ENCODE measurements at places on chromosomes 11 and 22. TPM values are rescaled to one million over a fixed set of nuclear protein-coding genes. Genes with fewer than 3 reads are reported as not detected.

GRCh38 chr11:13859892-13860291 lies 102.6 kb upstream of the SPON1 start:
- no peaks in the 10 kb centered on the region for H3K4me1 ChIP-seq
- H3K27me3 ChIP-seq: no peaks in the 10 kb centered on the region
- H3K27ac ChIP-seq: no peak overlapping the region

DNA sequence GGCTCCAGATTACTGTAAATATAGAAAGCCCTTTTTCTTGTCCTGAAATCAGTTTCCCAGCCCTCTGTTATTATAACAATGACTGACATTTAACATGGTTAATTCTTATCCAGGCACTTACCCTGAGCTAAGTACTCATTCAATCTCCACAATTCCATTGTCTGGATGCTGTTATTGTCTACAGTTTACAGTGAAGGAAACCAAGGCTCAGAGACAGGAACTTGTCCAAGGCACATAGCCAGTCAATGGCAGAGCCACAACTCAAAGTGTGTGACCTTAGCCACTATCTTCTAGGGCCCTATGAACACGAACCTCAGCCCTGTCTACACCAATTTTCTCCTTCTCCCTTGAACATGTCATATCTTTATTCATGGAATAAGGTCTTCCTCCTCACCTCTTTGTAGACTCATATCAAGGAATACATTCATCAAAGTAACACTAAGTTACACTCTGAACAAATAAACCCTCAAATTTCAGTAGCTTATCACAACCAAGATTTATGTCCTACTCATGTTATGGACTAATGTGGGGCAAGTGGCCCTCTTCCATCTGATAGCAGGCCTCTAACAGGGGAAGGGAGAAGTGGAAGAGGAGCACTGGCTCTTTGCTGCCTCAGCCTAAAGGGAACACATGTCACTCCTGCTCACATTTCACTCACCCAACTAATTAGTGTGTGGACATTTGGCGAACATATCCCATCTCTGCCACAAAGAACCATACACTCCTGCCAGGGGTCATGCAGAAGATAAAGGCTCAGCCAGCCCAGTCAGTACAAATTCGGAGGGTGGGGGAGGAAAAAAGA lies 39.3 kb upstream of the APLNR start:
- DNase-seq: no peak
- no peak overlapping the region for H3K27ac ChIP-seq
- H3K4me1 ChIP-seq: no peaks in the 10 kb centered on the region

GRCh38 chr11:14499178-14499559 lies 442 bp downstream of the COPB1 start:
- DNase-seq: peak; percentile 54
- H3K36me3 ChIP-seq: no peaks in the 10 kb centered on the region
- no peaks in the 10 kb centered on the region for H3K27me3 ChIP-seq
- peak overlapping the region; percentile 81 for H3K27ac ChIP-seq
- peak overlapping the region; percentile 89 for H3K4me3 ChIP-seq

- H3K4me3 ChIP-seq: no peak overlapping the region
- H3K4me1 ChIP-seq: peaks cover 19% of the 10 kb centered on the region
- DNase-seq: no peak
- no peak overlapping the region for H3K27ac ChIP-seq
- H3K36me3 ChIP-seq: no peaks in the 10 kb centered on the region
Observed at GRCh38 chr22:43217285-43218030, 30.5 kb upstream of the TTLL12 start.

DNA sequence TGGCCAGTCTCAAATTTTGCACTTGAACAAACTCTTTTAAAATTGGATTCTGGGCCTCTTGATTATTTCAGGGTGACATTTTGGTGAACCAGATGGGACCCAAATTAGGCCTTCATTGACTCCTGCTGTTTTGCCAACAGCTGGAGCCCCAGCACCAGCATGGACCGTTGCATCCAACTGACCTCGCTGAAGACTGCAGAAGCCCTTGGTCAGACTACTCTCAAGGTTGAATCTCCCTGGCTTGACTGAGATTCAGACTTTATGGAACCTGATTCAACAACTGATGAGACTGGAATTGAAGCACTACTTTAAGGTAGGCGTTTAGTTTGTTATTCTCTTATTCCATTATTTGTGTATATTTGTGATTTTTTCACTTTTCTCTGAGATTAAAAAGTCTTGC lies 41.7 kb downstream of the NARS2 start:
- H3K27me3 ChIP-seq: no peaks in the 10 kb centered on the region
- no peaks in the 10 kb centered on the region for H3K4me1 ChIP-seq
- H3K36me3 ChIP-seq: no peaks in the 10 kb centered on the region
- H3K4me3 ChIP-seq: no peak overlapping the region
- no peak overlapping the region for H3K27ac ChIP-seq

DNA sequence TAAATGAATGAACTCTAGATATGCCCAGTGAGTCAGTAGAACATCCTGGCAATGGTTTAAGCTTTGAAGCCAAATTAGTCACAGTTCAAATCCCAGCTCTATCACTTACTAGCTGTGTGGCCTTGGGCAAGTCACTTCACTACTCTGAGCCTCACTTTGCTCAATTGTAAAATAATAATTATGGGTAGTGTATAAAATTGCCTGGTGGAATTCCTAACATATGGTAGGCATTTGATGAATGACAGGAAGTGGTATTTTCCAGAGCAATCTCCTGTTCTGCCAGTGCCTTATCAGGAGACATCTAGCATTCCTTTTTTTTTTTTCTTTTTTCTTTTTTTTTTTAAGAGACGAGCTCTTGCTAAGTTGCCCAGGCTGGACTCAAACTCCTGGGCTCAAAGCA lies 13.0 kb downstream of the SCN4B start:
- H3K4me1 ChIP-seq: no peaks in the 10 kb centered on the region
- no peak overlapping the region for H3K4me3 ChIP-seq
- H3K27ac ChIP-seq: no peak overlapping the region
- H3K27me3 ChIP-seq: no peaks in the 10 kb centered on the region
- no peaks in the 10 kb centered on the region for H3K36me3 ChIP-seq
- no peak for DNase-seq

DNA sequence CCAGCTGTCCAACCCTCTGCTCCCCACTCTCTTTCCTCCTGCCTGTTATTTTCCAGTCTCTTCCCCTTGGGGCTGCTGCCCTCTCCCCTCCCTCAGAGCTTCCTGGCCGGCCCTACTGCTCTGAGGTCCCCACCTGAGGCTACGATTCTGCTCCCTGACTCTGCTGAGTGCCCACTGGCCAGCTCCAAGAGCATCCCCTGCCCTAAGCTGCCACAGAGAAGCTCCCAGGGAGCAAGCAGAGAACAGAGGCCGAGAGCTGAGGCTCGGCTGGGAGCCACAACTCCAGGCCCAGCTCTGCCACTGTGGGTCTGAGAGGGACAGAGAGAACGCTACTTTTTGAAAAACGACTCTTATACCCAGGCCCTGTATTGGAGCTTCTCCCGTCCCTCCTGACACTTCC lies 61.1 kb downstream of the CHRDL2 start:
- H3K4me3 ChIP-seq: no peak overlapping the region
- H3K36me3 ChIP-seq: no peaks in the 10 kb centered on the region

- DNase-seq: no peak
- H3K36me3 ChIP-seq: no peaks in the 10 kb centered on the region
- H3K27me3 ChIP-seq: no peaks in the 10 kb centered on the region
- no peak overlapping the region for H3K4me3 ChIP-seq
- peaks cover 4% of the 10 kb centered on the region for H3K4me1 ChIP-seq
Observed at GRCh38 chr11:128585498-128586238, 1.7 kb downstream of the ETS1 start.

GRCh38 chr11:120040151-120040840 lies 97.6 kb downstream of the TRIM29 start:
- no peaks in the 10 kb centered on the region for H3K27me3 ChIP-seq
- DNase-seq: no peak
- H3K4me3 ChIP-seq: no peak overlapping the region
- H3K4me1 ChIP-seq: no peaks in the 10 kb centered on the region
- no peaks in the 10 kb centered on the region for H3K36me3 ChIP-seq
- H3K27ac ChIP-seq: no peak overlapping the region

DNA sequence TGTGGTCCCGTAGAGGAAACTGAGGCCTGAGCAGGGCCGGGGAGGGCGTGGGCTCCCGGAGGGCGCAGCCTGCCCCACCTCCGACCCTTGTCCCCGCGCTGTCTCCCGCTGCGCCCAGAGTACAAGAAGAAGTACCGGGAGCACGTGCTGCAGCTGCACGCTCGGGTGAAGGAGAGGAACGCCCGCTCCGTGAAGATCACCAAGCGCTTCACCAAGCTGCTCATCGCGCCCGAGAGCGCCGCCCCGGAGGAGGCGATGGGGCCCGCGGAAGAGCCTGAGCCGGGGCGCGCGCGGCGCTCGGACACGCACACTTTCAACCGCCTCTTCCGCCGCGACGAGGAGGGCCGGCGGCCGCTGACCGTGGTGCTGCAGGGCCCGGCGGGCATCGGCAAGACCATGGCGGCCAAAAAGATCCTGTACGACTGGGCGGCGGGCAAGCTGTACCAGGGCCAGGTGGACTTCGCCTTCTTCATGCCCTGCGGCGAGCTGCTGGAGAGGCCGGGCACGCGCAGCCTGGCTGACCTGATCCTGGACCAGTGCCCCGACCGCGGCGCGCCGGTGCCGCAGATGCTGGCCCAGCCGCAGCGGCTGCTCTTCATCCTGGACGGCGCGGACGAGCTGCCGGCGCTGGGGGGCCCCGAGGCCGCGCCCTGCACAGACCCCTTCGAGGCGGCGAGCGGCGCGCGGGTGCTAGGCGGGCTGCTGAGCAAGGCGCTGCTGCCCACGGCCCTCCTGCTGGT lies 1.9 kb downstream of the NLRP6 start:
- no peak overlapping the region for H3K27ac ChIP-seq
- peaks cover 12% of the 10 kb centered on the region for H3K4me1 ChIP-seq
- DNase-seq: no peak

GRCh38 chr11:75855206-75855605 lies 40.2 kb downstream of the UVRAG start:
- no peak overlapping the region for H3K4me3 ChIP-seq
- no peaks in the 10 kb centered on the region for H3K36me3 ChIP-seq

GRCh38 chr11:44178381-44178780 lies 82.9 kb downstream of the EXT2 start:
- H3K36me3 ChIP-seq: no peaks in the 10 kb centered on the region
- H3K27me3 ChIP-seq: no peaks in the 10 kb centered on the region
- DNase-seq: no peak
- H3K4me1 ChIP-seq: no peaks in the 10 kb centered on the region

- H3K4me1 ChIP-seq: peaks cover 21% of the 10 kb centered on the region
- DNase-seq: peak; percentile 68
- H3K27ac ChIP-seq: no peak overlapping the region
- no peaks in the 10 kb centered on the region for H3K36me3 ChIP-seq
Observed at GRCh38 chr11:125224391-125225021, 60.0 kb downstream of the PKNOX2 start.

GRCh38 chr22:47158457-47158856 lies 396.0 kb downstream of the TBC1D22A start:
- no peaks in the 10 kb centered on the region for H3K36me3 ChIP-seq
- peaks cover 4% of the 10 kb centered on the region for H3K4me1 ChIP-seq
- H3K27me3 ChIP-seq: no peaks in the 10 kb centered on the region
- no peak overlapping the region for H3K27ac ChIP-seq

- no peak for DNase-seq
- H3K27me3 ChIP-seq: no peaks in the 10 kb centered on the region
- no peak overlapping the region for H3K4me3 ChIP-seq
- peaks cover 8% of the 10 kb centered on the region for H3K4me1 ChIP-seq
- H3K36me3 ChIP-seq: no peaks in the 10 kb centered on the region
Observed at GRCh38 chr11:94926271-94926625, 47.1 kb downstream of the CWC15 start.

- no peak overlapping the region for H3K27ac ChIP-seq
- no peak overlapping the region for H3K4me3 ChIP-seq
- H3K27me3 ChIP-seq: no peaks in the 10 kb centered on the region
- DNase-seq: no peak
- H3K4me1 ChIP-seq: no peaks in the 10 kb centered on the region
Observed at GRCh38 chr11:129828301-129828836, 12.7 kb downstream of the TMEM45B start.

DNA sequence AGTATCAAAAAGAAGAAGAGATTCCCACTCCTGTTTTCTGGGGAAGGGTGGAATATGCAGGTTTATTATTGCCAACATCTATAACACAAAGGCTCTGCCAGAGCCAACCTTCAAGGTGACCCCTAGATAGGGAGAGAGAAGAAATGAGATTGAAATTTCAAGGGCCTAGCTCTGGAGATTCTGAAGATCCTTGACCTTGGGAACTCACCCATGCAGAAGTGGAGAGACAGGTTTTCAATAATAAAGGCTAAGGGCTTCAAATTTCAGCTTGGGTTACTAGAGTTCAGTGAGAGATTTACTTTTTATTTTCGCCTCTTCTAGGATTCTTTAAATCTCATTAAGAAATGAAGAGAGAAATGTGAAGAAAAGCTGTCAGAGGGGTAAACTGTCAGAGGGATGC lies 98.4 kb downstream of the CD44 start:
- no peak overlapping the region for H3K27ac ChIP-seq
- DNase-seq: no peak
- no peaks in the 10 kb centered on the region for H3K36me3 ChIP-seq
- no peak overlapping the region for H3K4me3 ChIP-seq
- no peaks in the 10 kb centered on the region for H3K4me1 ChIP-seq

- H3K4me1 ChIP-seq: no peaks in the 10 kb centered on the region
- H3K4me3 ChIP-seq: no peak overlapping the region
- no peaks in the 10 kb centered on the region for H3K36me3 ChIP-seq
- H3K27me3 ChIP-seq: no peaks in the 10 kb centered on the region
Observed at GRCh38 chr22:48217596-48217995, 1455.1 kb downstream of the TBC1D22A start.

DNA sequence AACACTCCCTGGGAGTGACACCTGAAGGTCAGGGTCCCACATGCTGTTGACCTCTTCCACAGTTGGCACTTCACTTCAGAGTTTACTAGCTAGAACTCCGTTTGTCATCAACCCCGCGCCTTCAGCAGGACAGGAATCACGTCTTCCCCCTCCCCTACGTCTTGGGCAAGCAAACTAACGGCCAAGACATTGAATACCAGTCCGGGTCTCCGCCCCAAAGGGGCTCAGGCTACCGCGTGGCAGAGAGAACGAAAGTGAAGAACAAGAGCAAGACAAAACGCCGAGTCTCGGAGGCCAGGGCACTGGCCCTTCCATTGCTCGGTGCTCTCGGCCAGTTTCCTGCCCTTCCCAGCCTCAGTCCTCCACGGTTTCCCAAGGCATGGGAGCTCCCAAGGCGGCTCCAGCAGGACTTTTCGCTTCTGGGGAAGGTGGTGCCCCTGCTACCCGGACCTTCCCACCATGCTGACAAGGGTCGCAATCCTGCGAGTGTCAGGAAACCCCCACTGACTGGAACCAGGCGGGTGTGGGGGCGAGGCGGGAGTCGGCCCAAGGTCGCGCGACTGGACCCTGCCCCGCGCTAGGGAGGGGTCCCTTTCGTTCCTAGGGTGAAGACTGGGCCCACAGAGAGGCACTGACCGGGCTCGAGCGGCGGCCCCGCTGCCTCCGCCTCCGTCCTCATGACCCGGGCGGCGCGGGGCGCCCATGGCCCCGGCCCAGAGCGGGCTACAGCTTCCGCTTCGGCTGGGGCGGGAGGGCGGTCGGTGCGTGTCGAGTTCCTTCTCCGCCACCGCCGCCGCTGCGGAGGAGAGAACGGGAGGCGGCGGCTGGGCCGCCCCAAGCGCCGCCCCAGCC lies at the start of gene GUCD1:
GUCD1 (minus strand) TSS at position 826 of the 852 bp plus-strand sequence; CDS start at position 679, 147 bp downstream.
- peak within 1 kb of the TSS; percentile 94 for H3K27ac ChIP-seq
- H3K4me1 ChIP-seq: peaks cover 39% of the 10 kb centered on the region
- no peaks in the 10 kb centered on the region for H3K27me3 ChIP-seq
- H3K36me3 ChIP-seq: no peaks in the 10 kb centered on the region
- peak; percentile 25 for DNase-seq
- H3K4me3 ChIP-seq: peak within 1 kb of the TSS; percentile 84

The RASSF10 gene
- total RNA-seq: 3.0 TPM

The TLCD5 gene
- total RNA-seq: 14.0 TPM

The APOL1 gene
- 9.4 TPM for total RNA-seq

The RRAS2 gene
- 62.6 TPM for total RNA-seq

The ZP1 gene
- total RNA-seq: 4.0 TPM

The SLC5A1 gene
- total RNA-seq: 4.0 TPM

The ACRV1 gene
- total RNA-seq: 56.5 TPM

The AGBL2 gene
- 40.6 TPM for total RNA-seq

All from testis (tissue), 5 donors.